Effector memory CD8-positive, alpha-beta T cell (primary cell): ENCODE measurements at places on chromosomes 3 and 15.

- DNase-seq = no peak
Observed at GRCh38 chr15:95857124-95857757, 473.3 kb upstream of the NR2F2 start.

- DNase-seq = no peak
Observed at GRCh38 chr15:39079296-39079847, 501.5 kb upstream of the THBS1 start.

GRCh38 chr3:125039131-125040100 lies 16.4 kb downstream of the HEG1 start:
- DNase-seq = no peak

DNA sequence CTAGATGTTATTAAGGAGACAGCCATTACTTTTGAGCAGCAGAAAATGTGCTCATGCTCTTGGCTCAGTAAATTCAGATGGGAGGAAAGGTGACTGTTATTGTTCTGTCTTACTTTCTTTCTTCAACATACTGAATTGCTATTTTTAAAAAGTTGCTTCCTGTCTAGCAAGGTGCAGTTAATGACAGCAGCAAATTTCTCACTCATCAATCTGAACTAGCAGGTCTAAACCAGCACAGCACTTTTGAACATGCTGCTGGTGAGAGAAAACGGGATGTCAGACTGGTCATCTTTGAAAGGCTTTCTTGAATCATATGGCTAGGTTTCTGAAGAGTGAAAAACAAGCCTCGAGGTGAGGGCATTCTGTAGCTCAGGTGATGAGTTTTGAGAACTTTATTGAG lies 384.7 kb downstream of the MFSD1 start:
- DNase-seq = no peak

- no peak for DNase-seq
Observed at GRCh38 chr3:113495035-113495434, 19.9 kb downstream of the SPICE1 start.

DNA sequence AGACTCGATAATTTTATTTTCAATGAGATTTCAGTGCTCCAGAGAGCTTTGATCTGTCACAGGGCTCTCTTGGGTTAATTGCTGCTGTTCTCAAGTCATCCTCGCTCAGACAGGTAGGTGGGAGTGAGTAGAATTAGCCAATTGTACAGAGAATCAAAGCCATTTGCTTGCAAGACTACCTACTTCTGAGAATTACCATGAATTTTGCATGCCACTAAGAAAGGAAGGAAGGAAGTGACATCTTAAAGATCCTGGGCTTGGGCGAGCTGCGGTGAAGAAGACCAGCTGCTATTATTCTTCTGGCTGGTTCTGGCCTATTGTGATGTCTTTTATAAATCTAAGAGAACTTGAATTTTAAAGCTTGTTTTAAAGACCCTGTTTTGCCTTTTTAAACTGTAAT lies 154.1 kb upstream of the LPP start:
- DNase-seq = peak; percentile 28

DNA sequence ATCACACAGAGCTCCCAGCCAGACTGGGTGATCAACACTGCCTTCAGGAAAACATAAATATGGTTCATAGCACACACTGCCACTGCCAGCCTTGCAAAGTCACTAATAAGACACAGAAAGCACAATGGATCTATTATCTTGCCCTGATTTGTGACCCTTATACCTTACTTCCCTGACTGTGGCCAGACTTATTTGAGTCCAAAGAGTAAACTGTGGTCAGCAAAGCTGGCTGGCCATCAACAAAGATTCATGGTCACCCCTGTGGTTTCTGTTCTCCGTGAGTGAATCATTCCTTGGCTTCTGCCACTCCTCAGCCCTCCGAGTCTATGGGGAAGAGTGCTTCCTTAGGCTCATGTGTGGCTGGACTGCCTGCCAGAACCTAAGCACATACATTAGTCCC lies 437.7 kb downstream of the RAP2B start:
- DNase-seq = no peak

- no peak for DNase-seq
Observed at GRCh38 chr15:96043591-96044171, 286.8 kb upstream of the NR2F2 start.

- no peak for DNase-seq
Observed at GRCh38 chr3:143163562-143164100, 44.1 kb downstream of the CHST2 start.

DNA sequence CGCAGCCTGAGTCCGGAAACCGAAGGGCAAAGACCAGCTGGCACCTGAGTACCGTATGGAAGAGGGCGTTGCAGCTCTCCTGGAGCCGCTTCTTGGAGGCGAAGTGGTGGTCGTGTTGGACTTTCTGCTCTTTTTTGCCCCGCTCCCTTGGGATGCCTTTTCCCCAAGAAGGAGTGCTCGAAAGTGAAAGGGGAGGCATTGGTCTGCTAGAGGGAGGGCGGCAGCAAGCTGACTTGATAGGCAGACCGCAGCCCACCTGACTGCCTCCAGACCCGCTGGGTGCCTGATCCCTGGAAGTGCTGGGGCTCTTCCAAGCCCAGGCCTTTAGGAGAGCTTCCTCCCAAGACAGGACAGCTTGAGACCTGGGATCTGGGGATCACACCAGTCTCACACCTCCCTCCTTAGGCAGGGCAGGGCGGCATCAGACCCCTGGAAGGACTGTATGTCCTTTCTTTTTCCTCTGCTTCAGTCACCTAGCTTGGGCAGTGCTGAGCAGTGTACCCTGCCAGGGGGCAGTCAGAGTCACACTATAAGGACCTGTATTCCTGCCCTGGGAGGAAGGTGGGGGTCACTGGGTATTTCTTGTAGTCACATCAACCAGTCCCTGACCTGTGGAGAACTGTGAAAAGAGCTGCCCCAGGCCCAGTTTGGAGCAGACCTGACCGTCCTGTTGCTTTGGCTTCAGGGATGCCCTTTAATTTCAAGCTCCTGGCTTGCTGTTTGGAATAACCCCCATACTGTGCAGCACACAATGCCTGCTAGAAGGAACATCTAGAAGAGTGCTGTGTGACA lies 2.1 kb downstream of the ACVR2B start:
- no peak for DNase-seq

- no peak for DNase-seq
Observed at GRCh38 chr3:68915973-68916372, 16.4 kb downstream of the TAFA4 start.

GRCh38 chr3:57464801-57465200 lies 79.3 kb downstream of the DNAH12 start:
- DNase-seq = no peak

GRCh38 chr3:42988097-42988496 lies 9.0 kb downstream of the GASK1A start:
- DNase-seq = no peak

GRCh38 chr3:197847866-197848401 lies 56.9 kb downstream of the LRCH3 start:
- peak; percentile 7 for DNase-seq

GRCh38 chr3:155495387-155495786 lies 201.9 kb upstream of the STRIT1 start:
- DNase-seq = no peak
